ENCODE measurements at places on chromosomes 7 and 10. TPM values are rescaled to one million over a fixed set of nuclear protein-coding genes. Genes with fewer than 3 reads are reported as not detected.

GIMAP1 gene
- not detected for total RNA-seq

GRCh38 chr10:109374215-109374614, 549.1 kb downstream of the XPNPEP1 start:
- no peak for DNase-seq

DNA sequence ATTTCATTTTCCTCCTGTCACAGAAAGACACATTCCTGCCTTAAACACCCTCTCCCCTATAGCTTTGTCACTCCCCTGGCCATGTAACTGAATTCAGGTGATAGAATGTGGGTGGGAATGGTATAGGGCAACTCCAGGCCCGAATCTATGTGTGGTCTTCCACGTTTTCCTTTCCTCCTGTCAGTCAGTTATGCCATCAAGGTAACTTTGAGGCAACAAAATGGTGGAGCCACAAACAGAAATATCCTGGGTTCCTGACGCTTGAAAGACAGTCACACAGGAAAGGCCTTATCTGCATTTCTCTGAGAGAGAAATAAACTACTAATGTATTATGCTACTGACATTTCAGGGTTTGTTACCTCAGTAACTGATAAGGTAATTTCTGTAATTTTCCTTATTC, 326.8 kb downstream of the HPSE2 start:
- no peak for DNase-seq

NPY4R gene
- not detected for total RNA-seq

LRRD1 gene
- total RNA-seq, result 0.57 TPM
